Sciatic nerve (tissue), 2 donors: ENCODE measurements at places on chromosomes 5 and 9. TPM values are rescaled to one million over a fixed set of nuclear protein-coding genes. Genes with fewer than 3 reads are reported as not detected.

GRCh38 chr5:127186657-127187056, 103.9 kb upstream of the MEGF10 start:
- DNase-seq = no peak

The GABRA6 gene
- not detected for total RNA-seq

- no peak for DNase-seq
Observed at GRCh38 chr5:170201311-170201710, 31.5 kb upstream of the C5orf58 start.

The PCDH1 gene
- 36.4 TPM for total RNA-seq

- no peak for DNase-seq
Observed at GRCh38 chr9:77770340-77770739, 122.2 kb upstream of the GNA14 start.

DNA sequence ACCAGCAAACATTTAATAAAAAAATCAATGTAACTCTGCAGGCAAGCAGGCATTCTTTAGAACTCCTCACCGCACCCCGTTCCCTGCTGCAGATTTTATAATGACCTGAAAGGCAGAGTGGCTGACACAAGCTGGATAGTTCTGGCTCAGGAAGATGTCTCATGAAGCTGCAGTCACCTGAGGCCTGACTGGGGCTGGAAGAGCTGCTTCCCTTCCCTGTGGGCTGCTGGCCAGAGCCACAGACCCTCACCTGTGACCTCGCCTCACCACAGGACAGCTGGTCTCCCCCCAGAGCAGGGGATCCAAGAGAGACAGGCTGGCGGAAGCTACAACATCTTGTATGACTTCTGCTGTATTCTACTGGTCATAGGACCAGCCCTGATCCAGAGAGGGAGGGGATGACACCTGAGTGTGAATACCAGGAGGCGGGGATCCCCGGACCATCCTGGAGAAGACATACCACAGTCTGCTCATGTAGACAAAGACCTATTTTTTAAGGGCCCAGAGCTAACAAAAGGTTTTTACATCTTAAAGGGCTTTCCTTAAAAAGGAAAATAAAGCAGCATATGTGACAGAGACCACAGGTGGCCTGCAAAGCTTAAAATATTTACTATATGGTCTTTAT, 43.9 kb downstream of the RAPGEF1 start:
- no peak for DNase-seq

- DNase-seq = no peak
Observed at GRCh38 chr5:67050125-67050524, 146.5 kb downstream of the CD180 start.

DNA sequence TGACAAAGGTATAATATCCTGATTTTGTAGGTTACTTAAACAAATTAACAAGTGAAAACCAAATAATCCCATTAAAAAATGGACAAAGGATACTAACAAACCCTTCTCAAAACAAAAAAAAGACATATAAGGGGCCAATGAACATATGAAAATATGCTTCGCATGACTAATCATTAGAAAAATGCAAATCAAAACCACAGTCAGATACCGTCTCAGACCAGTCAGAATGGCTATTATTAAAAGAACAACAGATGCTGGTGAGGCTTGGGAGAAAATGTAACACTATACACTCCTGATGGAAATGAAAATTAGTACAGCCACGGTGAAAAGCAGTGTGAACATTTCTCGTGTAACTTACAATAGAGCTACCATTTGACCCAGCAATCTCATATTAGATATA, 1542.2 kb upstream of the CDH9 start:
- no peak for DNase-seq

The SSNA1 gene
- total RNA-seq = 27.6 TPM

DNA sequence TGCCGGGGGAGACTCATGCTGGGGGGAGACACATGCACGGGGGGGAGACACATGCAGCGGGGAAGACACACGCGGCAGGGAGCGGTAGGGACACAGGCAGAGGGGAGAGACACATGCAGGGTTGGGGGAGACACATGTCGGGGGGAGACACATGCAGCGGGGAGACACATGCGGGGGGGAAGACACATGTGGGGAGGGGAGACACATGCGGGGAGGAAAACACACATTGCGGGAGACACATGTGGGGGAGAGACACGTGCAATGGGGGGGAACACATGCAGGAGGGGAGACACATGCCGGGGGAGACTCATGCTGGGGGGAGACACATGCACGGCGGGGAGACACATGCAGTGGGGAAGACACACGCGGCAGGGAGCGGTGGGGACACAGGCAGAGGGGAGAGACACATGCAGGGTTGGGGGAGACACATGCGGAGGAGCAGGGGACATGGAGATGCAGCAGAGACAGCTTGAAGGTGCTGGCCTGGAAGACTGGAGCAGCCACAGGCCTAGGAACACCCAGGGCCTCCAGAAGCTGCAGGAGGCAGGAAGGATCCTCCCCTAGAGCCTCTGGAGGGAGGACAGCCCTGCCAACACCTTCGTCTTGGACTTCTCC, 20.3 kb upstream of the OLFM1 start:
- peak; percentile 28 for DNase-seq

GRCh38 chr9:113738893-113739604, 137.1 kb upstream of the ZNF618 start:
- DNase-seq = no peak

- no peak for DNase-seq
Observed at GRCh38 chr9:82761956-82762355, 301.0 kb downstream of the RASEF start.

- DNase-seq = no peak
Observed at GRCh38 chr5:56851258-56851941, 36.1 kb downstream of the MAP3K1 start.
